H9 (cell line): ENCODE measurements at places on chromosomes 2 and 18. TPM values are rescaled to one million over a fixed set of nuclear protein-coding genes. Genes with fewer than 3 reads are reported as not detected.

Gene ACADL
- 0.24 and 0.26 TPM in 2 replicates for total RNA-seq

- H3K4me1 ChIP-seq = peaks cover 3% of the 10 kb centered on the region; the same call in 1 of the 2 replicates
- peaks cover 8% of the 10 kb centered on the region for H3K36me3 ChIP-seq
- no peaks in the 10 kb centered on the region for H3K27me3 ChIP-seq
Measured at GRCh38 chr2:20618886-20619521, 31.9 kb downstream of the HS1BP3 start.

Gene PLCL1
- total RNA-seq = 0.04 TPM in 1 of 2 replicates, not detected in the other

Gene C2orf78
- total RNA-seq = 0.07 and 0.09 TPM in 2 replicates

DNA sequence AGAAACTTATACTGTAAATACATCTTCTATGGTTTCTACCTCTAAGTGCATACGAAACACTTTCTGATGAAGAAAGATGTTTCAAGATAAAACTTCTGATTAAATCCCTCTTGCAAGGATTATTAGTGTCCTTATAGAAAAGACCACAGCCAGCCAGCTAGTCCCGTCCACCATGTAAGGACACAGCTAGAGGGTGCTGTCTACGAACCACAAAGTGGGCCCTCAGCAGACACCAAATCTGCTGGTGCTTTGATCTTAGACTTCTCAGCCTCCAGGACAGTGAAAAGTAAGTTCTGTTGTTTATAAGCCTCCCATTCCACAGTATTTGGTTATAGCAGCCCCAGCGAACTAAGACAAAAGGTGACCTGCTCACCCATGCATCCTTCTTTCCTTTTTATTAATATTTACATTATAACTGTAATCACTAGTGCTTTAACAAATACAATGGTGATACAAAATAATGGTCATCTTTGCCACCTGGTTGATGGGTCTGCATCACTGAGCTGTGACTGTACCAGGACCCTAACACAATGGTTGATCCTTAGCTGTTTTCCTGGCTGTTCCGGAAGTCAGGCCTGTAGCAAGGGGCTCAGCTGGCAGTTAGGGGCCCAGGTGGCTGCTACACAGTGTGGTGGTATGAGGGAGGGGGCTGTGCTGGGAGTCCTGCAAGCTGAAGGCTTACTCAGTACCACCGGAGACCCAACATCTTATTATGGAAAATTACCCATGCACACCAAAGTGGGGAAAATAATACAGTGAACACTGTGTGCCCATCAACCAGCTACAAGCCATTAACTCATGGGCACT lies 108.5 kb upstream of the SMAD7 start:
- DNase-seq = no peak
- no peak overlapping the region for H3K4me3 ChIP-seq
- H3K27ac ChIP-seq = no peak overlapping the region
- no peaks in the 10 kb centered on the region; the same call in 2 of the 3 replicates for H3K36me3 ChIP-seq

Gene CD28
- not detected in 2 replicates for total RNA-seq

- no peaks in the 10 kb centered on the region for H3K27me3 ChIP-seq
- H3K4me3 ChIP-seq = no peak overlapping the region
- H3K4me1 ChIP-seq = peaks cover 2% of the 10 kb centered on the region; the same call in 1 of the 2 replicates
- H3K36me3 ChIP-seq = peaks cover 22% of the 10 kb centered on the region
Measured at GRCh38 chr18:54279477-54280219, 10.3 kb downstream of the POLI start.

DNA sequence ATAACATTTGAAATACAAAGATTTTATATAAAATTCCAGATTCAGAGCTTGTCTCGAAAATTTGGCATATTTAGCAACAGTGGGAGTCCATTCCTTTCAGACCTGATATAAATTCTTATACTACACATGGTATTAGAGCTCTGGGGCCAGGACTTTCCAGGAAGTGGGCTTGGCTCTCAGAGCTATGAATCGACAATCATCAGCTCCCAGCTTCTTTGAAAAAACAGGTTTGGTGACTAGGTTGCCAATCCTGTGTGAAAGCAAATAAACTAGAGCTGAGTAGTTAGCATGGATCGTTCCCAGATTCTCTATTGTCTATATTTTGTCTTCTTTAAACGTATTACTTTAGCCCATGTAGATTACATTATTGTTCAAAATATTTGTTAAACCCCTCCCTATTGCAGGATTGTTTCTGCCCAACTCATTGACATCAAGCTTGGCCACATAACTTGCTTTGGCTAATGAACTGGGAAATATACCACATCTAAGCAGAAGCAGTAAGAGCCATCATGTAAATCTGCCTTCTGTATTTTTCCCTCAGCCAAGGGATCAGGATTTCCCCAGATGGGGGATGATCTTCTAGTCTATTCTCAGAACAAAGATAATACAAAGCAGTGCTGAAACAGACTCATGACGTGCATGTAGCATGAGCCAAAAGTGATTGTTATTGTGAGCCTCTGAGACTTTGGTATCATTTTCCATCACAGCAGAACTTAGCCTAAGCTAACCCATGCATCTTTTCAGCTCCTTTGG lies 105.4 kb downstream of the KCNH7 start:
- no peak overlapping the region for H3K27ac ChIP-seq
- H3K27me3 ChIP-seq = no peaks in the 10 kb centered on the region
- no peak for DNase-seq
- no peak overlapping the region for H3K4me3 ChIP-seq
- no peaks in the 10 kb centered on the region for H3K36me3 ChIP-seq

Gene REG1B
- total RNA-seq = not detected in 2 replicates

GRCh38 chr2:144826105-144826504 lies 306.2 kb upstream of the ZEB2 start:
- H3K27ac ChIP-seq = no peak overlapping the region
- no peak for DNase-seq
- no peaks in the 10 kb centered on the region for H3K4me1 ChIP-seq
- no peaks in the 10 kb centered on the region for H3K36me3 ChIP-seq
- H3K27me3 ChIP-seq = no peaks in the 10 kb centered on the region

- no peaks in the 10 kb centered on the region for H3K36me3 ChIP-seq
- no peak overlapping the region for H3K27ac ChIP-seq
- H3K4me3 ChIP-seq = no peak overlapping the region
- H3K4me1 ChIP-seq = no peaks in the 10 kb centered on the region; the same call in 1 of the 2 replicates
Measured at GRCh38 chr18:35026407-35027061, 14.7 kb upstream of the MAPRE2 start.

Gene FSIP2
- 1.8 and 2.4 TPM in 2 replicates for total RNA-seq

DNA sequence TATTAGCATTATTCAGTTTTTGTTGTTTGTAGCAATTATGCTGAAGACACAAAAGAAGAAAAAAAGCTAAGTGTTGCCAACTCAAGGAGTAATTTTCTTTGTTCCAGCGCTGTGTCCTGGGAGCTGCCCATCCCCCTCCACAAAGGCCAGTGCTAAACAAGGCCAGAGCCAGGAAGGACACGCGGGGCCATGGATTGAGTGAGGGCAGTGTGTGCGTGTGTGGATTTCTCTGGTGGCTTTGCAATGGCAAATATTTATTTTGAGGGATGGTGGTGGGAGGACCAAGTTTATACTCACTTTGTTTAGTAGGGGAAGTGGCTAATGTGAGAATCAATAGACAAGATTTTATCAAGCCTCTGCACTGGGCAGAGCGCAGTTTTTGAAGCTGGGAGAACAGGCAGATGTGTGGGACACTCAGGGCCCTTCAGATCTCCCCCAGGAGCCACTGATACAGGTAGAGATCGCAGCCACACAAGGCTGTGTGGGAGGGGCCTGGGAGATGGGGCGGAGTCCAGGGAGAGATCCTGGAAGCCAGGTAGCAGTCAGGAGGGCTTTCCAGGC lies 11.4 kb downstream of the AGAP1 start:
- no peak overlapping the region for H3K27ac ChIP-seq
- H3K4me1 ChIP-seq = peaks cover 18% of the 10 kb centered on the region; the same call in 1 of the 2 replicates
- H3K4me3 ChIP-seq = peak overlapping the region; percentile 7; the same call in 2 of the 3 replicates
- no peaks in the 10 kb centered on the region for H3K27me3 ChIP-seq
- DNase-seq = peak; percentile 70
- no peaks in the 10 kb centered on the region; the same call in 2 of the 3 replicates for H3K36me3 ChIP-seq
